SK-N-SH (cell line): ENCODE measurements at places on chromosomes 16 and 17. TPM values are rescaled to one million over a fixed set of nuclear protein-coding genes. Genes with fewer than 3 reads are reported as not detected.

DNA sequence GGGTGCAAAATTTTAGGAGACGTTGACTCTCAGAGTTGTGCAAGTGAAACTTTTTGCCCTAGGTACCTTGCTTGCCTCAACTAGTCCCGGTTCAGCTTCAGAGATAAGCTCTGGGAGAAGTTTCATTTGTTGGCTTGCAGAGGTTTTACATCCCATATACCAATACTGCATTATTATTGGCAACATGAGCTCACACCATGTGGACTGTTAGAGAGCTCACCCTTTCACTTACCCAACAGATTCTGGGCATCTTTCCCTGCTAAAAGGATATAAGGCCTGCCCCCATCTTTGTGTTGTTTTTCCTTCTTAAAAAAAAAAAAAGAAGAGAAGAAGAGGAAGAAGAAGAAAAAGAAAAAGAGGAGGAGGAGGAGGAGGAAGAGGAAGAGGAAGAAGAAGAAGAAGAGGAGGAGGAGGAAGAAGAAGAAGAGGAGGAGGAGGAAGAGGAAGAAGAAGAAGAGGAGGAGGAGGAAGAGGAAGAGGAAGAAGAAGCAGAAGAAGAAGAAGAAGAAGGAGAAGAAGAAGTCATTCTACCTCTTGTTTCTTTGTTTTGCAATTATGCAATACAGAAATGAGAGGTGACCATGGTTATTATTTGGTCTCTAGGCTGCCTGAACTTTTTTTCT lies 292.6 kb upstream of the IRX3 start:
- 0 out of 2 replicates have a peak, but pooled peaks cover 7% of the 10 kb centered on the region for H3K27me3 ChIP-seq
- H3K36me3 ChIP-seq, result no peaks in the 10 kb centered on the region
- no peak overlapping the region for H3K4me3 ChIP-seq
- DNase-seq, result no peak
- H3K4me1 ChIP-seq, result no peaks in the 10 kb centered on the region

- H3K36me3 ChIP-seq, result no peaks in the 10 kb centered on the region
- no peaks in the 10 kb centered on the region for H3K27me3 ChIP-seq
Measured at GRCh38 chr17:47888293-47888692, 7.7 kb upstream of the SP2 start.

- DNase-seq, result no peak
- H3K4me1 ChIP-seq, result no peaks in the 10 kb centered on the region
- no peaks in the 10 kb centered on the region for H3K36me3 ChIP-seq
- no peaks in the 10 kb centered on the region for H3K27me3 ChIP-seq
- no peak overlapping the region for H3K27ac ChIP-seq
- no peak overlapping the region for H3K4me3 ChIP-seq
Measured at GRCh38 chr17:75565066-75565465, 22.5 kb upstream of the MYO15B start.

DNA sequence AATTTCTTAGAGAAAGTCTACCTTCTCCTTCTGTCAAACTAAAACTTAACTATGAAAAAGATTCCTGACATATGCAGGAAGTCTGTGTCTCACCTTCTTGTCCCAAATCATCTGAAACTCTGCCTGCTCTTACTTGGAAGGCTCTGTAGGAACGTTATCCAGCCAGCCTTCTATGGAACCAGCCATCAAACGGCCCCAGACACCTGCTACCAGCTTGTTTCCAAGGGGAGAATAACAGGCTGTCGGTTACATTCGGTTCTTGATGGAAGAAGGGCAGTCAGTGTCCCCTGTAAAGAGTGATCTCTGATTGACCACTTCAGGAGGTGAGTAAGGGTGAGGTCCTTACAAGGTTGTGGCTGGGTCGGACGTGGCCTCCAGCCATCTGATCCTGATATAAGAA lies 1.7 kb downstream of the ADAMTS18 start:
- no peaks in the 10 kb centered on the region for H3K4me1 ChIP-seq
- DNase-seq, result no peak
- no peak overlapping the region for H3K27ac ChIP-seq
- H3K36me3 ChIP-seq, result no peaks in the 10 kb centered on the region
- no peak overlapping the region for H3K4me3 ChIP-seq
- H3K27me3 ChIP-seq, result peaks cover 33% of the 10 kb centered on the region; the same call in 1 of the 2 replicates

DNA sequence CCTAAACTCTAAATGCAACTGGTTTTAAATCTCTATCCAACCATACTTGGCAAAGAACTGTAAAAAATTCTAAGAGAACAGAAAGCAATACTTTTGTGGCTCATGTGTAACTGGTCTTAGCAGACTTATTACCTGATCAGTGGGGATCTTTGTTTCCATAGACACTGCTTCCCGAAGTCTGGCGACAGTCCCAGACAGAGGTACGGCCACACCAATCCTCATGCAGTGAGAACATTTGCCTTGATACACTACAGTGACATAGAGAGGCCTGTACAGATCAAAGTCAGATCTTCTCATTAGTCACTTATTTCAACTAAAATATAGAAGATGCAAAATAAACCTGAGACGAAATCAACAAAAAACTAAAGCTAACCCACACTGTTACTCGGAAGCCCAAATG lies 43.9 kb downstream of the USP31 start:
- H3K4me3 ChIP-seq, result no peak overlapping the region
- DNase-seq, result no peak
- peaks cover 29% of the 10 kb centered on the region for H3K36me3 ChIP-seq
- H3K4me1 ChIP-seq, result peaks cover 4% of the 10 kb centered on the region; the same call in 1 of the 2 replicates
- no peaks in the 10 kb centered on the region for H3K27me3 ChIP-seq
- no peak overlapping the region for H3K27ac ChIP-seq

DNA sequence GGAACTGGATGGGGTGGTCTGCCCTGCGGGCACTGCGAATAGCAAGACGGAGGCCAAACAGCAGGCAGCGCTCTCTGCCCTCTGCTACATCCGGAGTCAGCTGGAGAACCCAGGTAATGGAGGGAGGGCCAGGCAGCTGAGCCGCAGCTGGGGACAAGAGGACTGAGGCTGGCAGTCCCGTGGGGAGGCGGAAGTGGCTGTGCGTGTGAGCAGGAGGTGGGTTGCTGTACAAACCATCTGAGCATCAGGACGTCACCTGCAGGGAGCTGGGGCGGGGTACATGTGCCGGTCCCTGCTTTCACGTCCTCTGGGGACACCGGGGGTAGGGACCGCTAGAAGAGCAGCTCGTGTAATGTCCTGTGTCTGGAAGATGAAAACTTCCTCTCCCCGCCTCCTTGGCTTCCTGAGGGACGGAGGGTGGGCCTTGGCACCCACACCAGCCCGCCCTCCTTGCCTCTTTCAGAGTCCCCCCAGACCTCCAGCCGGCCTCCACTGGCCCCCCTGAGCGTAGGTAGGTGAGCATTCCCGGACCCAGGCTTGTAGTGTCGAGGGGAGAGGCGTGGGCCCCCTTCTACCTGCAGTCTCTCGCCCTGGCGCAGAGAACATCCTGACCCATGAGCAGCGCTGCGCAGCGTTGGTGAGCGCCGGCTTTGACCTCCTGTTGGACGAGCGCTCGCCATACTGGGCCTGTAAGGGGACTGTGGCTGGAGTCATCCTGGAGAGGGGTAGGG lies 3.7 kb downstream of the ADAD2 start:
- H3K27ac ChIP-seq, result no peak overlapping the region
- H3K4me1 ChIP-seq, result no peaks in the 10 kb centered on the region
- no peak overlapping the region for H3K4me3 ChIP-seq
- DNase-seq, result no peak

FOXL1 gene
- polyA plus RNA-seq, result 2.5 and 2.8 TPM in 2 replicates

KRTAP1-5 gene
- polyA plus RNA-seq, result not detected in 2 replicates

TBC1D28 gene
- polyA plus RNA-seq, result not detected in 2 replicates

CACNG1 gene
- not detected in 2 replicates for polyA plus RNA-seq
